Brain (organoid and tissue), 16 donors: ENCODE measurements at places on chromosomes 5 and 9. TPM values are rescaled to one million over a fixed set of nuclear protein-coding genes. Genes with fewer than 3 reads are reported as not detected.

GRCh38 chr5:179023528-179024189 lies at the start of gene ZNF879:
Gene ZNF879, plus strand, starts transcription at chr5:179023804. Its CDS starts 1,201 bp downstream, at chr5:179025005.
- DNase-seq = peak; percentile 98

- DNase-seq = no peak
Observed at GRCh38 chr5:127830157-127830556, 127.0 kb downstream of the CCDC192 start.

- no peak for DNase-seq
Observed at GRCh38 chr9:106775960-106776359, 87.0 kb upstream of the ZNF462 start.

Gene RNF224
- polyA plus RNA-seq = not detected

GRCh38 chr9:89890326-89890980 lies 285.6 kb downstream of the GADD45G start:
- no peak for DNase-seq

DNA sequence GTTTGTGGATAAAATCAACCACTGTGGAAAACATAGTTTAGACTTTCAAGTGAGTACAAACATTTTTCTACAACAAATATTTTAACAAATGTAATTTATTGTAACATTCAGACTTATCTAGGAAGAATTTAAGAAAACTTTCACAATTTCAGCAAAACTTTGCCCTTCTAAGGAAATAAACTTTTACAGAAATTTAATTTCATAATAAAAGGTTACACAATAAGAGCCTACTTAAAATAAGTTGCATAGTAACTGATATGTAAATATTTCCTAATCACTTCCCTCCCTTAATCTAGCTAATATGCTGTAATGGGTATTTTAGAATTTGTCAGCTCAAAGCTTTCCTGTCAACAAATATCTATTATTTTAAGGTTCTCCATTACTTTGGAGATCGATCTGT lies 1899.9 kb downstream of the MAT2B start:
- DNase-seq = no peak

GRCh38 chr5:40906351-40906751 lies 2.9 kb upstream of the C7 start:
- no peak for DNase-seq

Gene TDRD7
- polyA plus RNA-seq = 12.5 TPM

DNA sequence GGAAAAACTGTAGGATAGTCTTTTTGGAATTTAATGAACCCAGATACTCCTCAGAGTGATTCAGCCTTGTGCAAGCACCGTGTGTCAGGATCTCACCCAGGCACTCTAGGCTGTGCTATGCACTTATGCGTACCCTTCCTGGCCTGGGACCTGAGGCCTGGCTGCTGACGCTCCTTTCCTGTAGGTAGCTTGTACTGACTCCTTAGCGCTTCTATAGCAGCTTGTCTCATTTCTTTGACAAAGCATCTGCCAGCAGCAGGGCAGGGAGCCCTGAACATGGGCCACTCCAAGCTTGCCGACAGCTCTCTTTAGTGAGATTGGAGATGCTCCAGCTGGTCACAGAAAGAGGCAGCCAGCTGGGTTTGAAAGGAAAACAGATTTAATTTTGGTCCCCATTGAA lies 147.3 kb downstream of the SGCD start:
- DNase-seq = peak; percentile 83

DNA sequence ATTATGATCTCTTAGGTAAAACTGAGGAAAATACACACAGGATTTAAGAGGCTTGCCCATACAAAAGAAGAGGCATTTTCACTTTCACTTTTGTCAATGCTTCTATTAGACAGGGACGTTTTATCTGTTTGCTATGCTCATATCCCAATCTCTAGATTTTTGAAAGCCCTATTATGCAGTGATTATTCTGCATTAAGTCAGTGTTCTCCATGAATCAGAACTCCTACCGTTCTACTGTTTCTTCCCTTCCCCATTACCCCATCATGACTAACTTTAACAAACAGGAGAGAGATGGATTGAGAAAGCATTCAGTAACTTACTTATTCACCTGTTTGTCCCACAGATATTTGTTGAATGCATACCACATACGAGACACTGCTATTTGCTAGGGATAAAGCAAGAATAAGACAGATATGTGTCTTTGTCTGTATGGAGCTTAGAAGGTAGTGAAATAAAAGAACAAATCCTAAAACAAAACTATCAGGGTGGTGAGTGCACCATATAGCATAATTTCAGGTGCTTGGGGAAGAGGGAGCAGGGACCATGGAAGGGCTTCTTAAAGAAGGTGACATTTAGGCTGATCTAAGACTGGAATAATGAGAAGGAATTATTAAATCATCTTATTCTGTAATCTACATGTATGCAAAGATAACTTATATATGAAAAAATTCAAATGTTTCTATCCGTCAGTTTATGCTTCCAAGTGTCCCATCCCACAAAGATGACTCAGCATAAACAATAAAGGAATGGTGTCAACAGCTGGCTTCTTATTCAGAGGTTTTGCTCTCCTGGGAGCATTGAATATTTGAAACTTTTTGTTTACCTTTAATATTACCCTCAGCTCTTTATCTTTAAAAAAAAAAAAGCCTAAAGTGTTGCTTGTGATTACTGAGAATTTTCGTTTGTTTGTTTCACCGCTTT lies 328.1 kb downstream of the HINT1 start:
- no peak for DNase-seq

Gene FTMT
- polyA plus RNA-seq = not detected

Gene DOK3
- polyA plus RNA-seq = 1.8 TPM

DNA sequence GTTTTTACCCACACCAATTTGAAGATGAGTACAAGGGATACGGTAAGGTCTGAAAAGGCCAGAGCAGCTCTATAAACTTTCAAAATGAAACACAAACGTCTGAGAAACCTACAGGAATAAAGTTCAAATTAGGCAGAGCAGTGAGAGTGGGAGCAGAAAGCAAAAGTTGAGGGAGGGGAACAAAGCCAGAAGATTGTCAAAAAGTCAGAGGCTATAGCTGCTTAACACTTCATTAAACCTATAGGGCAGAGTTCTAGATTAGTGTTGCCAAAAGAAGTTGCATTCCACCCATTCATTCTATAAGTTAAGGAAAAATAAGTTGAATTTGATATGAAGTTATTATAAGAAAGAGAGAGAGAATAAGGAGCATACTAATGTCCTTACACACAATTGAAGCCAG lies 309.6 kb upstream of the CD180 start:
- DNase-seq = no peak

GRCh38 chr9:3946840-3947587 lies 352.9 kb downstream of the GLIS3 start:
- DNase-seq = no peak

- no peak for DNase-seq
Observed at GRCh38 chr5:96563816-96564215, 98.4 kb upstream of the CAST start.

DNA sequence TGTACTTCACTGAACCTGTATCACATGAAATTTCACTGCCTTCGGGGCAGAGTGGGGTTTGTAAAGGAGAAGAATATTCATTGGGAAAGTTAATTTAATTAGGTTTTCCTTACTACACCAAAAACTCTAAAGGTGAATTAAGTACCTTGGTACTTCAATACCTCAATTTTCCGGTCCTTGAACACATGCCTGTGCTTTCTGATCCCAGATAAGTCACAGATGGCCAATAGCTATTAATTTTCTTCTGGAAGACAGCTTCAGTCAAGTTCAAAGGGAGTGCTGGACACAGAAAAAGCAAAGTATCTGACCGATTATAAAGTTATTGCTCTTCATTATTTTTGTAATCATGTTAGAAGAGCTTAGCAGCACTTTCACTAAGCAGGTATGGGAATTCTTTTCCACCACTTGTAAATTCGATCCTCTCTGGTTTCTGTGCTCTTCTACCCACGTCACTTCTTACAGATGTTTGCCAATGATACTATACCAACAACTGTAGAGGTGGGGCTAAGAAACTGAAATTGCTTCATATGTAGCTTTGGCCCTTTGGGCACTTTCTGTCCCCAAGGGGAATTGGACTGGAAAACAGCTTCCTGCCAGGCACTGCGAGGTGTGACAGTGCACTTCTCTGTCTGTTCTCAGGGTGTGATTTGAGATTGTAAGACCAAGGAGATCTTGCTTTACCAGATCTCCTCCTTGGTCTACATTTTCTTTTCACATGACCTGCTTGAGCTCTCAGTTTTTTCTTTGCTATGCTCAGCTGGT lies 164.0 kb downstream of the CCDC192 start:
- no peak for DNase-seq

- DNase-seq = no peak
Observed at GRCh38 chr9:126513159-126514036, 100.3 kb upstream of the LMX1B start.

Gene FABP6
- 7.7 TPM for polyA plus RNA-seq

- no peak for DNase-seq
Observed at GRCh38 chr5:151739939-151740335, 18.5 kb downstream of the ATOX1 start.

- no peak for DNase-seq
Observed at GRCh38 chr9:14445946-14446345, 132.0 kb upstream of the NFIB start.

DNA sequence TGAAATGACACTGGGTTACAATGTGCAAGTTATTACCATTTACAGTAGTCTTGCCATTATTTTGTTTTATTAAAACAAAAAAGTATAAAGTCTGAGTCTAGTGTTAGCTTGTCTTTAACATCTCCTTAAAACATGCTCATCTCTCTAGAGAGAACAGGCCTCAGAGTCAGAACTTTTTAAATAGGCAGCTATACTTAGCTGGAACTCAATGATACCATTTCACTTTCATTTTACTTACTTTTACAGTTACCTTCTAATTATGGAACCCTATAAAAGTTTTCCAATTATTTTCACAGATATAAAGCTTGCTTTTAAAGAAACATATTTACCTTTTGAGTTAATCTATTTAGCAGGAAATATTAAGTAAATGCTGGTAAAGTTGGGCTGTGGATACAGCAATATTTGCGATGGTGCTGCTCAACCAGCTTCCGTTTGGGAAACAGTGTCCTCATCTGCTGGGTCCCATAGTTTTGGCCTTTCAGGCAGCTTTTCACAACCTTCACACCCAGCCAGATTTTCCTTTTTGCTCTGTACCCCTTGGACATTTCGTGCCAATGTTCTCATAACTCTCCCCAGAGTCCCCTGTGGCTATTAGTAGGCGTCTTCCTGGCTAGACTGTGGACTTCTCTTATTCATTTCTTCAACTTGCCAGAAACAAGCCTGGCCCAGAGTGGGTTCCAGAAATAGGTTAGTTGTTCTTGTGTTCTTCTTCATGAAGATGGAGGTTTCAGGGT lies 36.3 kb upstream of the UBTD2 start:
- DNase-seq = no peak

Gene LECT2
- not detected for polyA plus RNA-seq

Gene HOMER1
- polyA plus RNA-seq = 1.6 TPM

Gene ASTN2
- polyA plus RNA-seq = 41.2 TPM

GRCh38 chr5:133794771-133795415 lies 173.5 kb downstream of the C5orf15 start:
- DNase-seq = peak; percentile 43

GRCh38 chr5:136799806-136800372 lies 434.5 kb upstream of the TRPC7 start:
- no peak for DNase-seq

GRCh38 chr5:31641575-31641974 lies 2.6 kb downstream of the PDZD2 start:
- DNase-seq = no peak

GRCh38 chr9:133973111-133973790 lies 18.9 kb downstream of the VAV2 start:
- no peak for DNase-seq

Gene PTPRD
- polyA plus RNA-seq = 15.2 TPM

Gene PCDHAC1
- polyA plus RNA-seq = 0.81 TPM

DNA sequence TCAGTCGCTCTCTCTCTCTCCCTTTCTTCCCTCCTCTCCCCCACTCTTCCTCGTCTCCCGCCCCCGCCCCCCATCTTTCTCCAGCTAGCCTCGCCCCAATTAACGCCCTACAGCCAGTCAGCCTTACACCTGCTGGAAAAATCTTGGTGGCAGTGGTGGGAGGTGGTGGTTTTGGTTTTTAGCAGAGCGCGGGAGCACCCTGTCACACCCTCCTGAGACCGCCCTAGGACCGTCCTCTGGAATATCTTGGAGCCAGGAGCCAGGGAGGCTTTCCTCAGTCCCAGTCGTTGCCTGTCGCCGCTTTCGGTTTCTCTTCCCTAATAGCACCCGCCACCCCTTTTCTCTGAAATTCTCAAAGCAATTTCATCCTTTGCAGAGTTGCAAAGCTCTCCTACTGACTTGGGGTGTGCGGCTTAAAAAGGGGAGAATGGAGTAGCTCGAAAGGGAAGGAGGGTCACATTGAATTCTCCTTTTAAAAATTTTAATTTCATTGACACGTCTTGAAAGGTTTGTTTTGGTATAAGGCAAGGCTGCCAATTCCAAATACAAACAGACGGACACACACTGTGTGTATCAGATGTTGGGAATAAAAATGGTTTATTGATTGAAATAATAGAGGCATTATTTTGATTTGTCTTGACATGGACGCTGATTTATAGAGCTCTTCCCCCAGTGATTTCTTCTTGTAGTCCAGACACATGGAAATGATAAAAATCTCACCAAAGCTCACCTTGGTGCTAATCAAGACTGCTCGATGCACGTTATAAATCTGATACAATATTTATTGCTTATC lies 301.3 kb downstream of the PARP8 start:
- peak; percentile 66 for DNase-seq

Gene GFRA3
- 2.0 TPM for polyA plus RNA-seq

GRCh38 chr5:52791366-52791765 lies 3.6 kb downstream of the ITGA1 start:
- no peak for DNase-seq

Gene MARCHF3
- polyA plus RNA-seq = 6.4 TPM

- no peak for DNase-seq
Observed at GRCh38 chr9:87381050-87381711, 116.5 kb upstream of the DAPK1 start.

DNA sequence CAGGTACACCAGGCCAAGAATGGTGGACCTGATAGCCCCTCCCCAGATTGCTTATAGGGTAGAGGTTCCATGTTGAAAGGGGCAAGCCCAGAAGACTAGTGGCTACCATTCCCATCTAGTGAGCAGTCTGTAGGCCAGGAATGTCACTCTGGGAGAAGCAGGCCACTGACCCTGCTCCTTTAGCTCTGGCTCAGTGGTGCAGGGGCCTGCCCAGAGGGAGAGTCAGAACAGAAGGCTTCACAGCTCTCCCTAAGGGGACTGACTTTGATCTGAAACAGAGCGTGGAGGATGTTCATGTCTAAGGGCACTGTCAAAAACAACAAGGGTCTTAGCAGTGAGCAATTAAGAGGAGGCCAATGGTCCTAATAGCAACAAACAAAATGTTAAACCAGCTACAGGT lies 81.7 kb downstream of the ZNF354C start:
- no peak for DNase-seq

DNA sequence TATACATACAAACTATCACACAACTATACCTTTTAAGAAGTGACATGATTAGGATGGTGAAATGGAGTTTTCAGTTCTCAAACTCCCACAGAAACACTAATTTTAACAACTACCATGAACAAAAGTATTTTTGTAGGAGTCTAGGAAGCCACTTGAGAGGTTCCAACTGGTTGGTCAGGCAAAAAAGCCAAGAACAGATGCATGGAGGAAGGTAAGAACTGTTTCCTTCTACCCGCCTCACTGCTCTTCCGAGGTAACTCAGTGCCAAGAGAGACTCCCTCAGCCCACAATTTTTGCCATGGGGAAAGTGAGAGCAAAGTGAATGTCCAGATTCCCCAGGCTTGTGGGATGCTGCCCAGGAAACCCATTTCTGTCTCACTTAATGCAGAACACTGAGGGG lies 15.7 kb downstream of the BTNL8 start:
- DNase-seq = no peak

Gene KIF4B
- polyA plus RNA-seq = not detected
